Astrocyte of the cerebellum (primary cell): ENCODE measurements at places on chromosomes 3 and 15.

DNA sequence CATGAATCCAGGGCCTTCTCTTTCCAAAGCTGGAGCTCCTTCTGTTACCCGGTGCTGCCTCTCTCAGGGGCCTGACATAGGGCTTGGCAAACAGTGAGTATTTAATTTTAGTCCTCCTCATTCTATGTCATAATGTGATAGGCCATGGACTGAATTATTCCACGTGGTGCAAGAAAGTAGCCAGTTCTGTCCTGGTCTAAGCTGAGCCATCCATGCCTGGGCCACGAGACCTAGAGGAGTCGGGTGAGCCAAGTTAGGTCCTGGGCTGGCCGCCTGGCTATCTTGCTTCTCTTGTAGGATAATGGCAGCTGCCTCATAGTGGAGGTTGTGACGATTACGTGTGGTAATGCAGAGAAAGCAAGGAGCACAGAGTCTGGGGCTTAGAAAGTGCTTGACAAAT, 170.6 kb downstream of the FAM43A start:
- DNase-seq: no peak

DNA sequence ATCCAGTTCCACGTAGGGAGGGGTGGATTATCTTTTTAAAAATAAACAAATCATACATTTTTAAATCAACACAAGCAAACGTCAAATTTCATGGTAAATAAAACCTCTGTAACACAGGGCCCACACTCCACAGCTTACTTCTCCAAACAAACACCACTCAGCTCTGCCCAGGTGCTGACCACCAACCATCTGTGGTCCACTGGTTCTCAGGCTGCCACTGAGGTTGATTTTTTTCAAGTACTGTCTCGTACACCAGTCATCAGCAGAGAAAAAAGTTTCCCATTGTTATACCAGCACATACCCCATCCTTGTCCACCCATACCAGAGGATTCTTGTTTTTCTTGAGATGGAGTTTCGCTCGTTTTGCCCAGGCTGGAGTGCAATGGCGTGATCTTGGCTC, 32.4 kb downstream of the CHSY1 start:
- no peak for DNase-seq

- DNase-seq: no peak
These were observed 1249.8 kb downstream of the ROBO1 start for GRCh38 chr3:78517965-78518364.

DNA sequence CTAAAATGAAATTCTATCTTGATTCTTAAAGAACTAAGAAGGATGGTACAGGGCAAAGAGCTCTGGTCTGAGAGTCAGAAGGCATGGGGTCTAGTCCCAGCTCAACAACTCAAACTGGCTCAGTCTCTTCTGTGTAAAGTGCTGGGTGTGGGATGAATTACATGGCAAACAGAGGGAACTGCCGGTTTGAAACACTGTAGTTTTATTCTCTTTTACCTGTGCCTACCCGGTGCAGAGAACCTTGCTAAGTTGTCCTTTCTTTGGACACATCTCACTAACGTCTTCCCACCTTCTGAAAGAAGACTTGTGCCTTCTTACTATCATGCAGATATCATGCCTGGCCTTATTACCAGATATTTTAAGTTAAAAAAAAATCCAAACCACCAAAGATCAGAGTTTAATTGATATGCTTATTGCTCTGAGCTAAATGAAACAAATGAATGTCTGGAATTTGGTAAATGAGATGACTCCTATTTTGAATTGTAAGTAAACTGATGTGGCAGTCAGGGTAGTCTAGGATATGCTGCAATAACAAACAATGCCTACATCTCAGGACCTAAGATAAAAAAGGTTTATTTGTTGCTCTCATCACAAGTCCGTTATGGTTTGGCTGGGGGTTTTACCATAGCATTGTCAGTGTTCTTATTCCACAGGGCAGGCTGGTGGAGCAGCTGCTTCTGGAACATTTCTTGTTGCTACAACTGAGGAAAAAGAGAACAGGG, 12.5 kb upstream of the RARRES1 start:
- no peak for DNase-seq

DNA sequence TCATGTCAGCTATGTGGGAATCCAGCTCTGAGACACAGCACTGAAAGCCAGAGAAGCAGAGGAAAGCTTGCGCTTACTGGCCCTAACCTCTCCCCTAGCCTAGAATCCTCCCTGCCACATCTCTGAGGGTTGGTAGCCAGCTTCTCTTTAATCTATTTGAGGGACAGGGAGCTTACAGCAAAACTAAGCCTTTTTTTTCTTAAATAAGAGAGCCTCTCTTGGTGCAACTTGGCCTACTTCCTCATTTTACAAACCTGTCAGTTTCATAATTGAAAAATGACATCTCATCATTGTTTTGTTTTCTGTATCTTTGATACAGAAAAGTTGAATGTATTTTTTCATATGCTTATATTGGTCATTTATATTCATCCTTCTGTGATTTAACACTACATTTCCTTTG, 193.9 kb downstream of the ZNF621 start:
- DNase-seq: no peak

DNA sequence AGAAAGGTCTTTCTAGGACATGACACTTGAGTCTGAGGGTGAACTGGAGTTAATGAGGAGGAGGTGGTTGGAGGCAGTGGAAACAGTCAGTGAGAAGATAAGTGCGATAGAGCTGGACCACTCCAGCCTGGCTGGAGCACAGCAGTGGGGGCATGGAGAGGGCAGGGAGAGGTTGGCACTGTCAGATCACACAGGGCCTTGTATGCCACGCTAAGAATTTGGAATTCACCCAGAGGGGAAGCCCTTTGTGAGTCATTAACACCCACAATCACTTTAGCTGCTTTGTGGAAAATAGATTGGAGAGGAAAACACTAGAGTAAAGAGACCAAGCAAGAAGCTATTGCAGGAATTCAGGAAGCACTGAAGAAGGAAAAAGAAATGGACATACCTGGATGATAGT, 83.3 kb downstream of the ZNF621 start:
- no peak for DNase-seq
